ENCODE measurements at places on chromosomes 5 and 9. TPM values are rescaled to one million over a fixed set of nuclear protein-coding genes. Genes with fewer than 3 reads are reported as not detected.

The GGTA1 gene
- 3.9 TPM for total RNA-seq

GRCh38 chr5:97854871-97855762 is 672.1 kb upstream of the RIOK2 start:
- DNase-seq: no peak

GRCh38 chr5:310941-311434 is 10.5 kb upstream of the AHRR start:
- DNase-seq: no peak

DNA sequence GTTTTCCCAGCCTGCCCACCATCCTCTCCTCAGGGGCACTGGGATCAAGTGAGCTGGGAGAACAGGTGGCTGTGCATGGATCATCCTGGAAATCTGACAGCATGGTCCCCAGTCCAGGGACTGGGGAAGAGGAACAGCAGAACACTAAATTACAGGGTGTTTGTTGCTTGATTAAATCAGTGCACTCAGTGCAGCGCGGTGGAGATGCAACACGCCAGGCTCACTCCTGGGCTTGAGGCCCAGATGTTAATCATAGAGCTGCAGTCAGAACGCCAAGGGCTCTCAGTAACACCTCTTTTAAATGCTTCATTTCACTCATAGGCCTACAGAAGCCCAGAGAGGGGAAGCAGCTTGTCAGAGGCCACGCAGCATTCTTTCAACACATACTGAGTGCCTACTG is 14.2 kb upstream of the LARP1 start:
- peak; percentile 30 for DNase-seq

GRCh38 chr5:171223927-171224326 is 85.1 kb upstream of the TLX3 start:
- DNase-seq: no peak

DNA sequence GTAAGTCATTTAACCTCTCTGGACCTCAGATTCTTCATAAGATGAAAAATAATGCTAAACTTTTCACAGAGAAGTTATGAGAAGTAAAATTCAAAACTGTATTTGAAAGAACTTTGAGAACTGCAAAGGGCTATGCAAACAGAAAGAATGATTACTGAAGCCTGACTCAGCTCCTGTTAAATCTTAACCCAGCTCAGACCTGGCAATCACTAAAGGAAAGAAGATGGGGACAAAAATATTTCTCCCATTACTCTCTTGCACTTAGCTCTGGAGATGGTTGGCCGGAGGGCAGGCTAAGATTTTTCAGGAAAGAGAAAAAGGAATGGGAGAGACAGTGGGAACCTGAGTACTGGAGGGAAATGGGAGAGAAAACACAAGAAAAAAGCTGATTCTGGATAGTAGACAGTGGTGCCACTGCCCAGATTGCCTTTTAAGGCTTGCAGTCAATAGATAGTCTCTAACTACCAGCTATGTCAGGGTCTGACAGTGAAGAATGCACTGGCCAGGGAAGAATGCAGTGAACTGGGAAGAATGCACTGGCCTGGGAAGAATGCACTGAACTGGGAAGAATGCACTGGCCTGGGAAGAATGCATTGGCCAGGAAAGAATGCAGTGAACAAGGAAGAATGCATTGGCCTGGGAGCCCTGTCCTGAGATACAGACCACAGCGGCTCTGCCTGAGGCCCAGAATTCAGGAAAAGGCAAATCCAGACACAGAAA is 25.2 kb upstream of the CEMIP2 start:
- DNase-seq: no peak
